ENCODE measurements at places on chromosomes 11 and 22.
A peak's percentile ranks its signal among the peaks of the same experiment; 100 is the strongest.

DNA sequence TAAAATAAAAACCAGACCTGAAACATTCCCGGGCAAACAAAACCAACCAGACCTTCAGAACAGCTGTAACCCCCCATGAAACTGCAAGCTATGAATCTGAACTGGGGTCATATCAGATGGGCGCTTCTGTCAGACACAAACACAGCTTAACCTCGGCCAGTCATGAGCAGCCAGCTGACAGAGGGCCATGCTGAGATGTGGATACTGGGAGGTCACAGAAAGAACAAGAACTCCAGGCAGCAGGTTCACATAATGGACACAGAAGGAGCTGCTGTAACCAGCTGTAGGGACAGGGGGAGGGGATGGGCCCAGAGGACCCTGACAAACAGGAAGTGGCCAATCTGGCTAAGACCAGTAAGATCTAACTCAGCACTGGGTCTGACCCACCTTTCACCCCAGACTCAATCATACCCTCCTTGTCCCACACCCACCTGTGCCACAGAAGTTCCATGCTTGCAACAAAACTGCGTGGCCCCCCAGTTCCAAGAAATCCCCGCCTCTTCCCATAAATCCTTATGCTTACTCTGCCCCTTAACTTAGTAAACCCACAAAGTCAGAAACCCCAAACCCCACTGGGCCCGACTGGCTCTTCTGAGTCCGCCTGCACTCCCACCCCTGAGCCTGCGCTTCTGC lies 4.0 kb downstream of the APOL4 start:
- peak; percentile 50 for DNase-seq

DNA sequence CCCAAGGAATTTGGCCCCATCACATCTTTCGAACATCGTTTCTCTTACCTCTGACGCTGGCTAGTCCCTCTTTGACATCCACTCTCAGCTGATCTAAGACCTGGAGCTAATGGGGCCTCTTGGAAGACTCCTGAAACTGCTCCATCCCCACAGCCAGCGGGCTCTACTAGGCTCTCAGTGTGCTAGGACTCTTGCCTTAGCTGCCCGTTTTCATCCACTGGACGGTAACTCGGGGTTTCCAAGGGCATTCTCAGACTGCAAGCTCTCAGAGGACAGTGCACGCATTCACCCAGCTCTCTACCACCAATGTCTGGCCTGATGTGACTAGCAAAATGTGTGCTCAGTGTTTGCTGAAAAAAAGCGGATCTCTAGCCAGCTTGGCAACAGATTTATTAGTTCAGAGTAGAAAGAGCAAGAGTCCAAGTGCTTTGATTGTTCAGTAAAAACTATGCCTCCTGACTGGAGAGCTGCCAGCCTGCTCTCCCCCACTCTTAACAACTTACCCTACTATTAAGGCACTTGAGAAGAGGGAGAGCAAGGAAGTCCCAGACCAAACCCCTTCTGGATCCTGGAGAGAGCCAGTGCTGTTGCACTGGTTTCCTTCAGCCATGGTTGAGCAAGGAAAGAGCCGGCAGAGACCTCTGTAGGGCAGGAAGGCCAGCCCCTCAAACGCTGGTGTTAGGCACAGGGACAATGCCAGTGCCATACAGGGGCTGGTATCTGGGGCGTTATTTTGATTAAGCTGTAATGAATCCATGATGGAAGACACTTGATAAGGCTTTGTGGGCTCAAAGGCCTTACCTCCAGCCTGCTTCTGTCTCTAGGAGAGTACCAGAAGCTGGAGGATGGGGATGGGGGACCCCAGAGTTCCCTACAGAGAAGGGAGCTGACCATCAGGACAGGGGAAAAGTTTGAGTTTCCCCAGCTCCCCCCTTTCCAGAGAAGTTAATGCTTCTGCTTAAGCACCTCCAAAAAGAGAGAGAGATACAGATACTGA lies 9.2 kb downstream of the RELA start:
- no peak for DNase-seq

- DNase-seq, result no peak
Measured at GRCh38 chr11:118219732-118220131, 5.1 kb downstream of the JAML start.

DNA sequence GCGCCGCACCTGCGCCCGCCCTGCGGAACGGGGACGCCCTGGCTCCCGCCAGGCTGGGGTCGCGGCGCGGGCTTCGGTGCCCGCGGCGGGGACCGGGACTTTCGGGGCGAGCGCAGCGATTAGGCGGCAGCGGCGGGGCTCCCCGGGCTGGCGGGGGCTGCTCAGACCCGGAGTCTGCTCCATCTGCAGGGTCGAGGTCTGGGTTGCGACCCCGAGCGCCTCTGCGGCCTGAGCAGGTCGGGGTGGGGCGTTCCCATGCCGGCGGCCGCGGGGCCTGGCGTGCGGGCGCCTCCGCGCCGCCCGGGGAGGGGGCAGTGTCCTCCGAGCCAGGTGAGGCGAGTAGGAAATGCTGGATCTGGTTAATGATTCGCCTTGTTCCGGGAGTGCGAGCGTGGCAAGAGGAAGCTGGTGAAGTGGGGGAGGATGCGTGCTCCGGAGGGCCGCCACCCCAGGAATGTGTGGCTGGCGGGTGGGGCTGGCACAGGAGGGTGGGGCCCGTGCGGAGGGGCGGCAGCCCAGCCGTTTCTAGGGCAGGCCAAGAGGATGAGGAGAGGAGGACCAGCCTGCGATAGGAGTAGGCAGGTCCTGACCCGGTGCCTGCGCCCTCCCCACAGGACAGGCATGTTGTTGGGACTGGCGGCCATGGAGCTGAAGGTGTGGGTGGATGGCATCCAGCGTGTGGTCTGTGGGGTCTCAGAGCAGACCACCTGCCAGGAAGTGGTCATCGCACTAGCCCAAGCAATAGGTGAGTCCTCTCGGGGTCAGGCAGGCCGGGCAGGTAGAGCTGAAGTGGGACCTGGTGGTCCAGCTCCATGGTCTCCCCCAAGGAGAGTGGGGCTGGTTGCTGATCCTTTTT lies 606 bp downstream of the RASSF7 start:
- no peak for DNase-seq

DNA sequence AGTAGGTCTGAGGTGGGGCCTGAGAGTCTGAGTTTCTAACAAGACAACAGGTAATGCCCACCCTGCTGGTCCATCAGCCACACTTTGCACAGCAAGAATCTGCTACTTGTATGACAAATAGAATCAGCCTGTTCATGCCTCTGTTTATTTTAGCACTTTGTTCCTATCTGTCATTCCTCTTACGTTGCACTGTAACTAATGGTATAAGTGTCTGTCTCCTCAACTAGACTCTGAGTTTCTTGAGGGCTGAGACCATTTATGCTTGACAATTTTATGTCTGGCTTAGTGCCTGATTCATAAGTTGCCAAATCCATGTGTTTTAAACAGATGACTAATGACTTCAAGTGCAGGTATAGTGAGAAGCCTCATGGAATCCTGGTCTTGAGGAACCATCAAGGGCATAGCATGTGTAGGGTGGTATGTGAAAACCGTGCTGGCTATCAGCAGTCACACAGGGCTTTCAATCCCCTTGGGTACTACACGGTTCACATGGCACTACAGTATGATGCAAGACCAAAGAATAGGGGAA lies 209.7 kb downstream of the C11orf91 start:
- DNase-seq, result no peak

DNA sequence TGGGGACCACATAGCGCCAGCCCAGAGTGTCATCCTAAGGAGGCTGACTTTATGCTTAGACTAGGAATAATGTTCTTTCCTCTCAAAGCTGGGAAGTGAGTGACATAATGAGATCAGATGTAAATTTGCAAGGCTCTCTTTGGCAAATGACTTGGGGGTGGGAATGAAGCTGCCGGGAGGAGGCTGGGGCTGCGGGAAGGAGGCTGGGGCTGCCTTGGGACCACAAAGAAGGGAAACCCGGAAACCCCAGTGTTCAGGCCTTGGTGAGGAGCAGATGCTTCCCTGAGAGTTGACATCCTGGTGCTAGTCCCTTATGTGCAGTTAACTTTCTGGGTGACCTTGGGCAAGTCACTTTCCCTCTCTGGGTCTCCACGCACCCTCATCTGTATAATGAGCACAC lies 182.0 kb downstream of the CHST1 start:
- DNase-seq, result no peak

- DNase-seq, result no peak
Measured at GRCh38 chr11:132032555-132032954, 662.1 kb downstream of the NTM start.

- DNase-seq, result no peak
Measured at GRCh38 chr22:37324340-37325038, 42.2 kb downstream of the CYTH4 start.

- no peak for DNase-seq
Measured at GRCh38 chr11:79794484-79795393, 353.9 kb upstream of the TENM4 start.

DNA sequence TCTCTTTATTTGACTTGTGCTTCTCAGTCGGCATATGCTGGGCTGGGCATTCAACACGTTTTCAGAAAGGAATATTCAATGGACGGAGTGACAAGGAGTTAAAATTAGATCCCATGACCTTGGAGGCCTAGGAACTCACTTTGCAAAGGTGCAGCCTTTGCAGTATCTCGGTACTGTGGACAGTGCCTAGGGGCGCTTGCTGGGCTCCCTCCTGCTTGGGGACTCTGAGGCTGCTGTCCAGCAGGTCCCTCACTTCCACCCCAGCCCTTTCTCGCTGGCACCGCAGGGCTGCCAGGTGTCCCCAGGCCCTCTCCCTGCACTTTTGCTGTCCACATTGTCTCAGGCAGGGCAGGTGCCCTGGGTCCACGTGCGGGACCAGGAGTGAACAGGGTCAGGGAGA lies 255.5 kb upstream of the B3GAT1 start:
- DNase-seq, result no peak

DNA sequence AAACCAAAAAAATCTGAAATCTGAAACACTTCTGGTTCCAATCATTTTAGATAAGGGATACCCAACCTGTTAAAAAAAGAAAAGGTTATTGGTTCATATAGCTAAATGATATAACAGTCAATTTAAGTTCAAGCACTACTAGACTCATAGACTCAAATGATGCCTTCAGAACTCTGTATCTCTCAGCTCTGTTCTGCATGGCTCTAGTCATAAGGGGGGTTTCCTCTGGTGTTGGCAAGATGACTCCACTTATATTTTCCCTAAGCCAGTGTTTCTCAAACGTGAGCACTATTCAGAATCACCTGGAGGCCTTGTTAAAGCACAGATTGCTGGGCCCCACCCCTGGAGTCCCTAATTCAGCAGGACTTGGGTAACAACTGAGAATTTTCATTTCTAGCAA lies 11.5 kb upstream of the RRAS2 start:
- no peak for DNase-seq

DNA sequence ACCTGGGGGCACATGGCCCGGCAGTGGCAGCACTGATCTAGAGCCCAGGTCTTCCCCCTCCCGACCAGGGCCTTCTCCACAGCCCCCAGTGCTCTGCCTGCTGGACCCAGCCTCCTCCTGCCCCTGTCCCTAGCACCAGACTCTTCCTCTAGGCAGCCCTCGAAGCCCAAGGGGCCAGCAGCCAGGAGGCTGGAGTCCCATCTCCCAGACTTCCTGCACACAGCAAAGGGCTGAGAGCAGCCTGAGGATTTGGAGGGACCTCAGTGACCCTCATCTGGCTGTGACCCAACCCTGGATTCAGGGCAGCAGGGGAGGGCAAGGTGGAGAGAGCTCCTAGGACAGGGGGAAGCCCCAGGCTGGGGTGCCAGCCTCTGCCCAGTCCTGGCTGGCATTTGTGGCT lies 3.0 kb downstream of the RHOD start:
- no peak for DNase-seq

GRCh38 chr11:124483422-124483821 lies 37.9 kb upstream of the OR8B8 start:
- DNase-seq, result no peak

GRCh38 chr22:27903805-27904473 lies 15.1 kb downstream of the PITPNB start:
- DNase-seq, result no peak

- no peak for DNase-seq
Measured at GRCh38 chr11:62603776-62604299, 2.2 kb upstream of the MTA2 start.

GRCh38 chr22:18970948-18971315 lies 34.8 kb upstream of the PRODH start:
- no peak for DNase-seq

DNA sequence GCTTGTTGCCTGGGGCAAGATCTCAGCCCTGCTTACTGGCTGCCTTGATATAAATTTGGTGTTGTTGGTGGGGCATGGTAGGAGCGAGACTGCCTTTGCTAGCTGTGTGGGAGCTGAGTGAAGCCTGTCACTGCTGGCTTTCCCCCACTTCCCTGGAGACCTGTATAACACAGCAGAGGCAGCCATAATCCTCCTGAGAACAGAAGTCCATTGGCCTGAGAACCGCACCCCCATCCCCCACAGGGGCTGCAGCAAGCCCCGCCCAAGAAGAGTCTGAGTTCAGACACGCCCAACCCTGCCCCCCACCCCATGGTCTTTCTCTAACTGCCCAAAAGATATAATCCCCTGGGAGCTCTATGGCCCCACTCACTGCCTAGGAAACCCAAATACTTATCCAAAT lies 39.2 kb upstream of the ARHGAP42 start:
- DNase-seq, result no peak

- no peak for DNase-seq
Measured at GRCh38 chr11:698493-699115, 3.0 kb downstream of the TMEM80 start.
